HuH-7.5 (cell line): ENCODE measurements at places on chromosomes 3 and 15.
A peak's percentile ranks its signal among the peaks of the same experiment; 100 is the strongest.

- DNase-seq: no peak
Measured at GRCh38 chr3:161322781-161323568, 48.3 kb downstream of the SPTSSB start.

DNA sequence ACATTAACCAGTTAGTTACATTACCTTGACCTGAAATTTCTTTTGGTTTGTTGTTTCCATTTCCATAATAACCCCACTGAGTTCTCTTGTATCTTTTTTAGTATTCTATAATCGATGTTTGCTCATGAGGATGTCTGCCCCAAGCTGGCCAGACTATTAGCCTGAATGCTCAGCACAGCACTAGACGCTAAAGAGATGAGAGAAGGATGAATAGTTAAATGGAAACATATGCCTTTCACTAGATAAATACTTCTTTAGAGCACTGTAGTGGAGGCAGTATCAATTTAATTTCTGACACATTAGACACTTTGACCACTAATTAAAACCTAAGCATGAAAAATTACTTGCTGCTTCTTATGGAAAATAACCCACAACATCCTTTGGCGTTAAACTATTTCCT, 654.9 kb upstream of the KCNMB2 start:
- DNase-seq: no peak

- DNase-seq: peak; percentile 29
Measured at GRCh38 chr15:79657722-79658121, 225.6 kb downstream of the MINAR1 start.

- no peak for DNase-seq
Measured at GRCh38 chr3:40620151-40620550, 95.4 kb downstream of the ZNF621 start.

GRCh38 chr3:143002727-143003126, 1.4 kb downstream of the U2SURP start:
- DNase-seq: no peak

DNA sequence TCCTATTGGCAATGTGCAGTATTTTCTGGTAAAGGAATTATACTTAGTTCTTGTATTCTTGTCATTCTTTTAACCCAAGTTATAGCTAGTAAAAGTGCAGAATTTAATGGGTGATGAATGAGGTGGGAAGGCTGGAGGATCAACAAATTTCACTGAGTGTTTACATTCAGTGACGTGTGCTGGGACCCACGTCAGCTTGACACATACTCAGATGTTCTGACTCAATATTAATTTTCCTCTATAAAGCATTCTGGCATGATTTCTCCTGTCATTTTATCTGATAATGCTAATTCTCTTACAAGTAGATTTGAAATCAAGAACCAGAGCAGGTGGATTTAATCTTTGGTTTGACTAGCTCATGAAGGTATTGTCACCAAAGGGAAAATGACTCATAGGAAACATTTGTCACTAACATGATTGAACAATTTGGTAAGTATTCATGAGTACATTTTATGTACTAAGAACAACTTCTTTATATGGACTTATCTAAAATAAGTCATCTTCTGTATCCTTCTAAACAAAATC, 71.0 kb upstream of the SYNPR start:
- DNase-seq: no peak

DNA sequence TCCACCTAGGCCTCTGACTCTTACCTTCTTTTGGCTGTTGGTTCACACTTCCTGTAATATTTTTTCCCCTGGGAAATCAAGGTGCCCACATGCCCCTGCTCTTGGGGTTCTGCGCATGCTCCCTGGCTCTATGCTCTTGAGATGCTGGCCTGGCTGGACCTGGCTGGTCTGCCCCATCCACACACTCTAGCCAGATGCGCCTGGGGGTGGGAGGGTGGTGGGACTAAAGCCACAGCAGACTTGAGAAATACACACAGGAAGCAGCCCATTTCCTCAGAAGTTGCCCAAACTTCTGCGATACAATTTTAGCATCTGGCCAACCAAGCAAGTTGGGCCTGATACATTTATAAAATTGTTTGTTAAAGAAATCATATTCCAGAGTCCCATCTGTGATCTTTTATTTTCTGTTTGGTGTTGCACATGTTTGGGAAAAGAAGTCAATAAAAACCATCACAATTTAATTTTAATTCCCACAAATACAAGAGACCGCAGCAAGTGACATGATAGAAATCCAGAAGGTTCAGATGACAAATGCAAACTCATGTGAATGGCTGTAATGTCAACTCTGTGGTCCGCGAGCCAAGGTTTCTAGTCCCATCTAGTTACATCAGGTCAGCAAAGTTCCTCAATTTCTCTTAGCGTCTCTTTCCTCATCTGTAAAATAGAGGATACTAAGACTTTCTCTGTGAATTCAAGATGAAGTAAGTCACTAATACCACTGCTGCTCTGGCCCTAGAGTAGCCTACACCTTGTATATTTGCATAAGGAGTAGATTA, 55.9 kb upstream of the MEF2A start:
- no peak for DNase-seq

DNA sequence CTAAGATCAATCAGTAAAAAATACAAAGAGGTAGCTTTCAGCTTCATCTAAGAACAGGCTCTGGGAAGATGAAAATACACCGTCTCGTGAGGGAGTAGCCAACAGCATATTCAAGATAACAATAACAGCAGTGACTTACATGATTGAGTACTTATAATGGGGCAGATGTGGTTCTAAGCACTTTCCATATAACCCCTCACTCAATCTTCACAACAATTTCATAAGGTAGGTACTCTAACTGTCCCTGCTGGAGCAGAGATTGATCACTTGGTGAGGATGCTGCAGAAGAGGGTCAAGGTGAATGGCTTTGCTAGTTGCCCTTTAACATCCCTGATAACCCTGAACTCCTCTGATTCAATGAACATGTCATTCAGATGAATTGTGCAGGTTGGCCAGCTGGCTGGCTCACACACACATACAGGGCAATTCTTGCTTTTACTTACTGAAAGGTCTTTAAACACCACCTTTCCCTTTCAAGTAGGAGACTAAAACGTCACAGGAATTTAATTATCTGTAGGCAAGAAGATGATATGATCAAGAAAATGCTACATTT, 984.2 kb upstream of the CFAP20DC start:
- DNase-seq: no peak

DNA sequence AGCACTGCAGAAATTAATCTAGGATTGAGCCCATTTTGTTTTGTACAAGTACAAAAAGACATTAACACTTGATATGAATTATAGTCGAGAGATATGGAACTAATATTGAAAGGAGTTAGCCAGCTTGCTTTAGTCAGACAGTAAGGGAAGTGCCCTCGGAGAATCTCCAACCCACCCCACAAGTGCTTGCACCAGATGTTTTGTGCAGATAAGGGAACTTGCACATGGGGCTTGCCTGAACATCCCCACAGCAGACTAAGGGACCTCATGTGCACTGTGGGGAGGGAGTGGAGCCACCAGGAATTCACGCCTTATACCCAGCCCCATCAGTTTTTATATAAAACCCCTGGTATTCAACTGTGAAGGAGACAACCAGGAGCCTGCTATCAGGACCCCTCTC, 122.3 kb downstream of the EFHB start:
- DNase-seq: no peak

DNA sequence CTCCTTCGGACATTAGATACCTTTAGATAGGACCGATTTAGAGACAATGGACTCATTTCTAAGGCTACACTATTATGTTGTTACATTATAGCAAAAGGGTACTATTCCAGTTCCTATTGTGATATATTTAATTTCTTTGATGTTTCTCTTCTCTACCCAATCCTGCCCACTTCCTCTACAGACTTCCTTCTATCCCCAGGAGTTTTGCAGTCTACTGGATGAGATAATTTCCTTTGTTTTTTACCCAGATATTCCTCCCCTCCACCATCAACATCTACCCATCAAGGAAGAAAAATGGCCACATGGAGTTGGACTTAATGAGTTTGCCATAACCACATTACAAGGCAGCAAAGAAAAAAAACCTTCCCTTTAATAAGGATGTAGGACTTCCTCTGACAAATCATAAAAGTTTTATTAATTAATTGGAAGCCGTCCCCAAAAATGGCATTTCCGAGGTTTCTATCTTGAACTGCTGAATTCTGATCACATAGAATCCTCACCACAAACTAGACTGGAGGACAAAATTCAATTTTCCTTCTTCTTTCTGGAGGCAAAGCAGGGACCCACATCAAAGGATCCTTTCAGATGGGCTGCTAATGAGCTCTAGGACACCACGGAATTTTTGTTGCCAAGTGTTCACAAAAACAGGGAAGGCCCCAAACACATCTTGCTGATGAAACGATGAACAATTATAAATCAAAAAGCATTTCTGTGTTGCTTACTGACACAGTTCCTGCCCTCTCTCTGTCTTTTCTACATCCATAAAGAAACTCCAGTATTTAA, 33.4 kb downstream of the FRMD4B start:
- DNase-seq: no peak

GRCh38 chr3:37163262-37164015, 10.9 kb downstream of the LRRFIP2 start:
- no peak for DNase-seq

GRCh38 chr3:71585887-71586809, 2.6 kb upstream of the FOXP1 start:
- DNase-seq: no peak

DNA sequence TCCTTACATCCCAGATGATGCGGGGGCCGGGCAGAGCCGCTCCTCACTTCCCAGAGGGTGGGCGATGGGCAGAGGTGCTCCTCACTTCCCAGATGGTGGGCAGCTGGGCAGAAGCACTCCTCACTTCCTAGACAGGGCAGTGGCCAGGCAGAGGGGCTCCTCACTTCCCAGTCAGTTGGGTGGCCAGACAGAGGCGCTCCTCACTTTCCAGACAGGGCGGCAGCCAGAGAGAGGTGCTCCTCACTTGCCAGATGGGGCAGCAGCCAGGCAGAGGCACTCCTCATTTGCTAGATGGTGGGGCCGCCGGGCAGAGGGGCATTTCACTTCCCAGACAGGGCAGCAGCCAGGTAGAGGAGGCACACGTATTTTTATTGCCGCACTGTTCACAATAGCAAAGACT, 622.0 kb upstream of the KCNMB2 start:
- DNase-seq: no peak

GRCh38 chr3:46501702-46502101, 3.9 kb downstream of the RTP3 start:
- no peak for DNase-seq

GRCh38 chr3:189202106-189202505, 30.3 kb downstream of the TPRG1 start:
- no peak for DNase-seq

DNA sequence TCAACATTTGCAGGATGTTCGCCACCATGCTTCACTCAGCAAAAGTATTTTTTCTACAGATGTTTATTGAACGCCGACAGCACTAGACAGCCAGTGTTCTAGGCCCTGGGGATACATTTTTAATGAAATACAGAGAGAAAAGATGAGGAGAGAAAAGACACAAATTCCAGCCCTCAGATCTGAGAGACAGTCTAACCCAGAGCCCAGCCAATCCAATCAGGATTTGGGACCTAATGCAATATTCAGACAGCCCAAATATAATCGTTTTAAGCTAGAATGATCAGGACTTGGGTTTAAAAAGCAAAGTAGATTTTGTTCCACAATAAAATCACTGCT, 174.8 kb downstream of the SLCO3A1 start:
- DNase-seq: no peak

GRCh38 chr3:45113625-45114050, 32.5 kb downstream of the CDCP1 start:
- no peak for DNase-seq

DNA sequence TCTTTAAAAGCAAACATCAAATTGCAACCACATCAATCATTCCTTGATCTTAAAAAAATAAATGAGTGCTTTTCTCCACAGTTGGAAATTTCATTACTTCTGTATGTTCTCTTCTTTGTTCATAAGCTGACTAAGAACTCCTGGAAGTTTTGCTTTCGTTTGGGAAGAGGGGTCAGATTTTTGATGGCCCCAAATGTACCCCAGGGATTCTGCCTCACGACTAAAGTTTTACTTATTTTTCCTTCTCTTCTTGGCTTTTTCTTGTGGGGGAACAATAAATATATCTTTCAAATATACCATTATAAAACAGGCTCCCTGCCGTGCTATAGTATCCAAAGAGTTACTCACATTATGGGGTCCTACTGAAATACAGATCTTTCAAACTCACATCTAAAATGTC, 215.0 kb upstream of the CDIN1 start:
- DNase-seq: no peak

- no peak for DNase-seq
Measured at GRCh38 chr3:169237201-169237600, 426.3 kb downstream of the MECOM start.

DNA sequence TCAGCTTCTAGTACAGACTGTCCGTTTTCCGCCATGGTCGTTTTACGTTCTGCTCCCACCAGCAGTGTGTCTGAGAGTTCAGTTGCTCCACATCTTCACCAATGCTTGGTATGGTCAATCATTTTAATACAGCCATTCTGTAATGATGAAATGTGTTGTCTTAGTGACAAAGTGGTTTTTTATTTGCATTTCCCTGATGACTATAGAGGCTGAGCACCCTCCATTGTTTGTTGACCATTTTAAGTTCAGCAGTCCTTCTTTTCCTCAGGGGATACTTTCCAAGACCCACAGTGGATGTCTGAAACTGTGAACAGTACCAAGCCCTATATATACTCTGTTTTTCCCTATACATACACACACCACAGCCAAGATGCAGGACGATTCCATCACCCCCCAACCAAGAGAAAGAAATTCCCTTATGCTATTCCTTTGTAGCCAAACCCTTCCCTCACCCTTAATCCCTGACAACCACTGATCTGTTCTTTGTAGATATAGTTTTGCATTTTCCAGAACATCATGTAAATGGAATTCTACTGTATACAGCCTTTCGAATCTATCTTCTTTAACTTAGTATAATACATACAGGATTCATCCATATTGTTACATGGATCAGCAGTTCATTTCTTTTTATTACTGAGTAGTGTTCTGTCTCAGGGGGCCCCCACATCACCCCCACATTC, 55.9 kb downstream of the C3orf20 start:
- no peak for DNase-seq

DNA sequence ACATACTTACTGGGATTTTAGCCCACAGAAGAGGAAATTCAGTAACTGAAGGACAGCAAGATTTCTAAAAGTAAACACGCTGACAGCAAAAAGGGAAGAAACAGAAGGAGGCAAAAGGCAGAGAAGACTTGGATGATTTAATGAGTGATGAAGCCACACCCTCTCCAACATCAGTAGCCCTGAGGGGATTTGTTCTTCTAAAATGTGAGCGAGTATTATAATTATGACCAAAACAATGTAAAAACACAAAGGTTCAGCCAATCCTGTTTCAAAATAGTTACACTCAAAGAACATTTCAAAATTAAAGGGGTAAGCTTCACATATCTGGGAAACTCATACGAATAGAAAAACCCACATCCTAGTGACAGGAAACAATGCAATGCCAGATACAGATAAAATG, 25.0 kb downstream of the MCCC1 start:
- no peak for DNase-seq
